ENCODE measurements at places on chromosomes 2 and 18.

DNA sequence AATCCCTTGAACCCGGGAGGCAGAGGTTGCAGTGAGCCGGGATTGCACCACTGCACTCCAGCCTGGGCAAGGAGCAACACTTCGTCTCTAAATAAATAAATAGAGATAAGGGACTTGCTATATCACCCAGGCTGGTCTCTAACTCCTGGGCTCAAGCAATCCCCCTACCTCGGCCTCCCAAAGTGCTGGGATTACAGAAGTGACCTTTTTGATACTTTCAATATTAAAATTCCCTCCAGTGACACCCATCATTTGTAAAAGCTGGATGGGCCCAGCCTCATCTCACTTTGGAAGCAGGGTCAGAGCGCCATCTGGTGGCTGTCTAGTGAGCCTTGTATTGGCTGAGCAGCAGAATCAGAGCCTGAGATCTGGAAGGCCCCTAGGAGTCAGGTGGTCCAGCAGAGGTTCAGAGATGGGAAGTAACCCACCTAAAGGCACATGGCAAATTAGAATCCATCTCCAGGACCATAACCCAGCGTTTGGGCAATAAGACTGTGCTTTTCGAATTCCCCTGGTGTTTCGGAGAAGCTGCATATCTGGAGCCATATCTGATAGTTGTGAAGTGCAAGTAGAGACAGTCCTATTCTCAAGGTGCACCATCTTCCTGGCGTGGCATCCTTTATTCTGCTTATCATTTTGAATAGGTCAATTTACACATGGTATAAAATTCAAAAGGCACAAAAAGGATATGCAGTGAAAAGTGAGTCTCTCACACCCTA is 18.3 kb upstream of the SLC35F6 start:
- DNase-seq, result peak; percentile 66

DNA sequence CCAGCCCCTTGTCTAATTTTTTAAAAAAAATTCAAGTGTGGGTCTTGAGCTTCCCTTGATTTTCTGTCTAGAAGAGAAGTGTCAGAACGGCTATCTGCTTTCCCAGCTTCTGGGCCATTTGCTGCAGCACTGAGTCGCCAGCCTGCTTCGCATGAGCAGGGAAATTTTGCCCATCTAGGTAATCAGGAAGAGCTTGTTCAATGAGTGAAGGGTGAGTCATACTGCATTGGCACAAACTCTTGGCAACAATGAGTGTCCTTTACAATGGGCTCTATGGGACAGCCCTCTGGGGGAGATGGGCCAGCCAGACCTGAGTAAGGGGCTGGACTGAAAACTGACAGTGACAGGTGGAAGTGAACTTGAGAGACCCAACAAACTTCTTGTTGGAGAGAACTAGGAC is 2.4 kb upstream of the RNF144A start:
- DNase-seq, result peak; percentile 45

- DNase-seq, result no peak
Observed at GRCh38 chr18:50494569-50494968, 65.3 kb upstream of the MAPK4 start.

GRCh38 chr2:104312684-104313083 is 541.2 kb upstream of the POU3F3 start:
- no peak for DNase-seq

- no peak for DNase-seq
Observed at GRCh38 chr2:239456940-239457339, 56.1 kb upstream of the HDAC4 start.

- DNase-seq, result peak; percentile 77
Observed at GRCh38 chr2:219441451-219442255, 7.0 kb downstream of the SPEG start.
